CD8-positive, alpha-beta T cell (primary cell): ENCODE measurements at places on chromosomes 11 and 22.

DNA sequence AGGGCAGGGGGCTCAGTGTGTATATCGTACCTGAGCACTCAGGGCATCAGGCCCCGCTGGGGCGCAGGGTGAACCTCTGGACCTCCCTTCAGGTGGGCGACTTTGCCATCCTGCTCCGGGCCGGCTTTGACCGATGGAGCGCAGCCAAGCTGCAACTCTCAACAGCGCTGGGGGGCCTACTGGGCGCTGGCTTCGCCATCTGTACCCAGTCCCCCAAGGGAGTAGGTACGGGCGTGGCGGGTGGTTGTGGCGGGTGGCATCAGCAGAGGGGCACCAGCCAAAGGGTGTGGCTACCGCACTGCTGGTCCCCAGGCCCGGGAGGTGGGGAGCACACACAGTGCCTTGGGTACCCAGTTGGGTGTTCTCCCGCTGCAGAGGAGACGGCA, 6.3 kb downstream of the SLC39A13 start:
- no peak for DNase-seq

DNA sequence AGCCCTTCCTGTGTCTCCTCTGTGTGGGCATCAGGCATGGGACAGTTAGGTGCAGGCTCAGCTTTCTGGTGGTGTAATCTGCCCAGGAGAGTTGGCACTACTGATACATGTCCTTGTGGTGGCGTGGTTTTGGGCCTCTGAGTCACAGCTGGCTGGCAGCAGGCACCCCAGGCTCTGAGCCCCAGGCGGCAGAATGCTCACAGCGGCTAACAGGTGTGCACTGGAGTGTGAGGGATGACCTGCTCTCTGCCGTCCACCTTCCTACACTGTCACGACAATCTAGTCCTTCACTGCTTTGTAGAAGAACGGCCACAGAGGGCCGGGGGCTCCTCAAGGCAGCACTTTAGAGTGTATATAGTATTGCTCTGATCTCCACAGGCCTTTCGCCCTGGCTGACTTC, 100.3 kb upstream of the PITPNB start:
- no peak for DNase-seq

DNA sequence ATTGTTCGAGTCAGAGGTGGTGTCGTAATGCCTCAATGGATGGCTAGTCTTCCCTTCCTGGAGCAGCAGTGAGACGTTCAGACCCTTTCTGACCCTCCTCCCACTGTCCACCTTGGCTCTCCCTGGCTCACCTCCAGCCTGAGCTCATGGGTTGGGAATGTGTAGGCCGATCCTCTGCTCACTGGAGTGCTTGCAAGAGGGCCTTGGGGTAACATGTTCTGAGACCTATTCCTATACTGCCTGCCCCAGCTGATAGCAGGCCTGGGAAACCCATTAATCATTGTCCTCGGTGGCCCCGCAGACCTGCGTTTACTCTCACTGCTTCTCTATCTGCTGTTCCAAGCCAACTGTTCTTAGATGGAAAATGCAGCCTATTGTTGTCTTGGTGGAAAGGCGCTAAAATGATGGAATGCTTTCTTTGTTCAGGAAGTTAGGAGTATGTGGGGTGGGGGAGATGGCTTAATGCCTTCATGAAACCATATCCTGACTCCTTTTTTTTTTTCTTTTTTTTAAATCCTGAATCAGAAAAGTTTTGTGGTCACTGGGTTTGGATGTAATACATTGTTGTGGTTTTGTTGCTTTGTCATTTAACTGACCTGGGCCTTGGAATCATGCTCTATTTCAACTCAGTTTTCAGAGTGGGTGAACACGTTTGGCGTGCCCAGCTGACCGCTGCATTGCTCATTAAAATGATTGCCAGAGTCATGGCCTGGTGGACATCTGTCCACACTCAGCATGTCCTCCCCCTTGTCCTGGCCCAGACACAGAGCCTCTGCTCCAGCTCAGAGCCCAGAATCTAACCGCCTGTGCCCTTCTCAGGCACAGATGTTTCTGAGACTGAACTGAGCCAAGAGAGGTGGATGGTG, 72.5 kb downstream of the MICAL2 start:
- no peak for DNase-seq

DNA sequence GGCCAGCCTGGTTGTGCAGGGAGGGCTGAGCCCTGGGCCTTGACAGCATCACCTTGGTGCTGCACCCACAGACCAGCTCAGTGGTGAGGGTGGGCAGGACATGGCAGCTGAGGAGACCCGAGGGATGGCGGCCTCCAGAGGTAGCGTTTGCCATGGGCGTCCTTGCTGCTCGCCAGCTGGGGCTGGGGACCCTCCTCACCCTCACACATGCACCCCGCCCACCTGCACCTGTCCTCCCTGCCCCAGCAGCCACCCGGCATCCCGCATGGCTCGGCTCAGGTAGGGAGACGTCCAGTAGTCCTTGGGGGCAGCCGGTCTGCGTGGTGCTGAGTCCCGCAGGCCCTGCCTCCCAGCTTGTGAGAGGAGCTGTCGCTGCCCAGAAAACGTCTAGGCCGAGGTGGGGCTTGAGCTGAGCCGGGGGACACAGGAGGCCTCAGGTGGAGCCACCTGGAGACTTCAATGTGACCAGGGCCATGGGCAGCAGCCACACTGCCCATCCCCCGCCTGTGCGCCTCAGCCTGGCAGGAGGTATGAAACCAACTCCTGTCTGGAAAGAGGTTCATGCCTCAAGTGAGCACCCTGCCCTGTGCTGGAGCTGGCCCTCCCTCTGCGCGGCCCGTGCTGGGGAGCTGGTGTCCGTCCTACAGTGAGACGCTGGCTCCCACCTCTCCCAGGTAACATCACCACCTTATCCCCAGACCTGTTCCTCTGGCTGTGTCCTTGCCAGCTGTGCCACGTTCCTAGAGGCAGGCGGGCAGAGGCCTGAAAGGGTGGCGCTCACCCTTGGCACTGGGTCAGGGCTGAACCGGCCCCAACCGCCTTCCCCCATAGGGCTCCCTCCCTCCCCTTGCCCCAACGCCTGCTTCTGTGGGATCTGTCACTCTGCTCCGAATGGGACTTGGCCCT, 3.3 kb upstream of the TRABD start:
- DNase-seq = no peak

- peak; percentile 37 for DNase-seq
Measured at GRCh38 chr11:126194121-126194543, 17.3 kb downstream of the RPUSD4 start.

- DNase-seq = no peak
Measured at GRCh38 chr11:81888391-81888790, 845.3 kb downstream of the FAM181B start.

DNA sequence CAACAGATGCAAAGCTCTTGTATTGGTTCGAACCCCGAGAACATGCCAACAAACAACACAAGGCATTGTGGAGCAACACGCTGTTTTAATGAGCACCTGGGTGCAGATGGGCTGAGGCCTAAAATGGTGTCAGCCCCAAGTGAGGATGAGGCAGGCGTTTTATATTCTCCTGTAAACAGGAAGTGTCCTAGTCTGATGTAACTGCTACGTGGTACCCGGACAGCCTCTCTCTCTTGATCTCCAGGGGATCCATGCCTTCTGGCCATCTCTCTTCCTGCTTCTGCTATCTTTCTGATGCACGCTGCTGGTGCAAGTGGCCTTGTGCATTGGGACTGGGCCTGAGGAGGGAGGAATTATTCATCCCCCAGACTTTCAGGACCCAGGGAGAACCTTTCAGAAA, 19.4 kb upstream of the VSTM5 start:
- no peak for DNase-seq

GRCh38 chr22:50737728-50738648, at the start of gene ACR:
Gene ACR (plus strand): TSS chr22:50738204. CDS start chr22:50738236, 32 bp downstream.
- DNase-seq = no peak

GRCh38 chr11:44016131-44016530, 31.6 kb upstream of the ACCSL start:
- DNase-seq = no peak

GRCh38 chr22:49010901-49011300, 816.8 kb downstream of the BRD1 start:
- DNase-seq = no peak

- DNase-seq = no peak
Measured at GRCh38 chr11:589798-590197, 13.5 kb downstream of the PHRF1 start.

DNA sequence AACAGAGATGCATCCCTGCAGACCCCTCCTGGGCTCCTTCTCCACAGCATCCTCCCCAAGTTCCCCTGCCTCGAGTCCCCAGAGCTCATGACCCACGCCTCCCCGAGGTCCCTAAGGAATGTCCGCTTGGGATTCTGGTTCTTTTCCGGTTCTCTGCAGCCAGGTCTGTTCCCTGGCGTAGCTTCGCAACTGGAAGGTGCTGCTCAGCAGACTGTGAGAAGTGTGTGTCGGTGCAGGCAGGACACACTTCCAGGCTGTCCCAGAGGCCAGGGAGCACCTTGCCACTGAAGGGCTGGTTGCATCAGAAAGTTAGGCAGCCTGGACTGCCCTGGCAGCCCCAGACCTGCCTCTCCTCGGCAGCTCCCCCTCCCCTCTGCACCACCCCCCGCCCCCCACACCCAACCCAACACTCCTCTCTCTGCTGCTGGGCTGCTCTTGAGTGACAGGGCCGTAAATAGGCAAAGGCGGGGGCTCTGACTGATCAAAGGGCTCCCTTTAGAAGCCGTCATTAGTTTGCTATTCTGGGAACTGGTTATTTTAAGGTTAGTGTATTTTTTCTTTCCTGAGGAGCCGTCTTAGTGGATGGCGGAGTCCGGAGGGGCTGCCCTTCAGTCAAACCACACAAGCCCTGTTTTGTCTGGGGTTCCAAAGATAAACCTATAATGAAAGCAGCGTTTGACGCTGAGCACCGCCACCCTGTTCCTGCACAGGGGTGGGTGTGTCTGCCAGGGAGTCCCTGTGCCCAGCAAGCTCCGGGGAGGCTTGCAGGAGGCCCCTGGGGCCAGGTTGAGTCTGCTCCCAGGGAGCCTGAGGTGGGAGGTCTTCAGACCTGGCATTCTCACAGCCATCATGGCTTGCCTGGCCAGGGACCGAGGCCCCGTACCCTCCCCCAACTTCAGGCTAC, 88.6 kb upstream of the KCNQ1OT1 start:
- DNase-seq = no peak

DNA sequence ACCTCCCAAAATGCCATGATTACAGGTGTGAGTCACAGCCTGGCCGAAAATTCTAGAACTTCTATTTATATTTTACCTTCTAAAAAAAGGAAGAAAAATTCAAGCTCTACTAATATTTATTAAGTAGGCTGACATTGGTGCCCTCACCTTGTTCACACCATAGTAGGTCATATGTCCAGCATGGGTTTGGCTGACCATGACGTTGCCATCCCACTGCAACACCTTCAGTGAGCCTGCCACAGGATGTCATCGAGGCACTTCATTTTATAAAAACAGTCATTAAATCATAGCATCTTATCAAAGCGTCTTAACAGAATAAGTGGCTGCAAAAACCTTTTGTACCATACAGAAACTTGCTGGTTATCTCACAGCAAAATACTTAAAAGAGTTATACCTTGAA, 58.3 kb downstream of the LRRC32 start:
- DNase-seq = no peak

DNA sequence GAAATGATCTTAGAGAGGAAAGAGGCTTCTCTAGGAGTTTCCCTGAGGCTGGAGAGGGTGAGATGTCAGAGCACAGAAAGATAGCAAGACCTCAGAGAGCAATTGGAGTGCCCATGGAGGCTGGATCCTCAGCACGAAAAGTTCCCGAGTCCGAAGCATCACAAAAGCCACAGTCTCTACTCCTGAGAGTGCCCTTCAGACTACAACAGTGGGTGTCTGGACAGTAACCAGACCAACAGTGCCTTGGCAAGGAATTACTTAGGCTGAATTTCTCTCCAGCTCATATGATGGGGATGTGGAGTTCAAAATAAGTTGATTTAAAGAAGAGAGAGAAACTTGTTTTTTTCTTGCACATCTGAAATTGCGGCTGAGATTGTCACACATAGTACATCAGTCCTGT, 31.9 kb upstream of the PSMA1 start:
- DNase-seq = no peak

GRCh38 chr11:68974421-68975194, 6.2 kb downstream of the MRGPRD start:
- DNase-seq = peak; percentile 32

DNA sequence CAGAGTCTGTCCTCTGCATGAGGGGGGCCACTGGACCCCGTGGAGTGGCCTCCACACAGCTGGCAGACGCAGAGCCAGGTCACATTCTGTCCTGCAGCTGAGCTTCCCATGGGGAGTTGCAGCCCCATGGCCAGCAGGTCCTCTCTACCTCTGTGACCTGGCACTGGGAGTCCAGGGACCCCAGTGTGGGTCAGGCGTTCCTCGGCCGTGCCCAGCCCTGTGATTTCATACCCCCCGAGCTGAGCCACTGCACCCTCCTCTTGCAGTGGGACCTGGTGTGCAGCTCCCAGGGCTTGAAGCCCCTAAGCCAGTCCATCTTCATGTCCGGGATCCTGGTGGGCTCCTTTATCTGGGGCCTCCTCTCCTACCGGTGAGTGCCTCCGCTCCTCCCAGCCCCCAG, 32.2 kb upstream of the SLC22A12 start:
- DNase-seq = no peak

DNA sequence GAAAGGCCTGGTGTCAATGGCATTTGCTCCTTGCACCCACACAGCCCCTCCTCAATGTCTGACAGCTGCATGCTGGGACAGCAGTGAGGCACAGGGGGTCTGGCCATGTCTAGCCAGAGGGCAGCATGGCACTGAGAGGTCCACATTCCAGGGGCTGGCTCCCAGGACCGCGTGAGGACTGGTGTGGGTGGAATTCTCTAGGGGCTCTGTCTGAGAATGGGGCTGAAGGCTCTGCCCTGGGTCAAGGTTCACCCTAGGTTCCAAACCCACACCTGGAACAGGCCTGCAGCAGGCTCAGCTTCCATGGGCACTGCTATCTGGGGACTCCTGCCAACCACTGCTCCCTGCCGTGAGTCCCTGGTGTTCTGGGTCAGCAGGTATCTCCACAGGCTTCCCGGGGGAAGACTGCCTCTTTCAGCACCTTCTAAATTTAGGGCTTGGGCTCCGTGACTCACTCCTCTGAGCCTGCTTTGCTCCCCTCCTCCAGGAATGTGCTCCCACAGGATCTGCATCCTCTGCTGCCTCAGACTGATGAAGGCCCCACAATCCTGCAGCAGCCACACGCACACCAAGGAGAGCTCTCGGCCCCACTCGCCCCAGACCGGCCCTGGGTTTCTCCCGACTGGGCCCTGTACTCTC, 4.2 kb downstream of the STARD10 start:
- DNase-seq = no peak

GRCh38 chr11:123450623-123451022, 20.6 kb downstream of the GRAMD1B start:
- DNase-seq = no peak
